Hindlimb muscle (tissue), 1 donor: ENCODE measurements at places on chromosomes 5 and 9. TPM values are rescaled to one million over a fixed set of nuclear protein-coding genes. Genes with fewer than 3 reads are reported as not detected.
A peak's percentile ranks its signal among the peaks of the same experiment; 100 is the strongest.

PCDHGB6 gene
- polyA plus RNA-seq: 4.0 TPM

TMEM215 gene
- polyA plus RNA-seq: 1.4 TPM

TRAPPC13 gene
- polyA plus RNA-seq: 19.6 TPM

SPINK6 gene
- polyA plus RNA-seq: not detected

AKNA gene
- polyA plus RNA-seq: 10.5 TPM

PCDHB16 gene
- 3.9 TPM for polyA plus RNA-seq

IARS1 gene
- 64.0 TPM for polyA plus RNA-seq

AMACR gene
- 9.5 TPM for polyA plus RNA-seq

DNA sequence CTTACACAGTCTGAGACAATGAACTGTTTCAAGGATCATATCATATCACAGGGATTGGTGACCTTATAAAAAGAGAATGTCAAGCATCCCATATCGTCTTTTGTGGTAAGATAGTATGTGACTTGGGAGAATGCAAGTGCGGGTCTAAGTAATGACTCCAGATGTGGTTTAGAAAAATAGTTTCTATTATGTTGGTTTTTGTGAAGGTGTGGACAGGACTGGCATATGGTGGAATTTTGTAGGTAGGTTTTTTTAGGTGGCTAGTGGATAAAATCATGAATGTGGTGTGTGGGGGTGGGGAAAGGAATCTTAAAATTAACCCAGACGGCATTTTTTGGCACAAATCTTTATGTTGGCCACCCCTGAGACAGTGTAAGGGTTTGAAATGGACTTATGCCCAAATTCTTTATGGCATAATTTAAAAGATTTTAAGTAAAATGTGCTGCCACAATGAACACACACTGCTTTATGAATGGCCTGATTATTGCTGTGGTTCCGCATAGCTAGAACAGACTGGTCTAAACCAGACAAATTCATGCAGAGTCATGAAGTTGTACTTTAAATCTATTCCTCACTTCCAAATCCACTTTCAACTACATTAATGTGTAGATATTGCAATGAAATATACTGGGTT is 204.8 kb upstream of the HAPLN1 start:
- no peak for DNase-seq

- no peak for DNase-seq
Measured at GRCh38 chr5:122170620-122171019, 41.3 kb downstream of the ZNF474 start.

GRCh38 chr9:98380065-98380681 is 124.7 kb upstream of the TBC1D2 start:
- peak; percentile 11 for DNase-seq

GRCh38 chr5:15487228-15487627 is 12.8 kb upstream of the FBXL7 start:
- no peak for DNase-seq

GRCh38 chr5:35313291-35313690 is 83.0 kb upstream of the PRLR start:
- DNase-seq: no peak

DNA sequence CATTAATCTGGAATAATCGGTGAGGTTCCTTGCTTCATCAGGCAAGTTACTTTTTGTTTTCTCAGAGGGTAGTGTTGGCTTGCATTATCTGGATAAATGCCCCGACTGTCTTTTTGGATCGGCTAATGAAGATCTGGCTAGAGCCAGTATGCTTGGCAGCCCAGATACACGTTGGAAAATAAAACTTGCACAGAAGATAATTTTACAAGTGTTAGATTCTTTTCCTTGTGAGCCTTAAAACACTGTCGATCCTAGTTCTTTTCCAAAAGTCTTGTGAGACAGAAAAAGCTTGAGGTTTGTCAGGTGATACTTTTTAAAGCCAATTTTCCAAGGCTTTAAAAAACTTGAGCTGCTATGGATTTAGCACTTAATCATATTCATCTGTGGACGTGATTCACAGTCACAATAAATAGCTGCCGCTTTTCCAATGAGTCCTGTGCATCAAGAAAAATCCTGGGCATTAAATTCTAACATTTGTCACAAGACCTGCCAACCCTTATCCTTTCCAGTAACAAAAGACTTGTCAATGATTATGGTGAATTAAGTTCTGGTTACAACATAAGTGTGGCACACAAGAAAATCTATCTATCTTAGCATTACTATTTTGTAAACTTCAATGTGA is 68.5 kb downstream of the PRLR start:
- peak; percentile 56 for DNase-seq

- no peak for DNase-seq
Measured at GRCh38 chr9:126486276-126486675, 127.5 kb upstream of the LMX1B start.

DNA sequence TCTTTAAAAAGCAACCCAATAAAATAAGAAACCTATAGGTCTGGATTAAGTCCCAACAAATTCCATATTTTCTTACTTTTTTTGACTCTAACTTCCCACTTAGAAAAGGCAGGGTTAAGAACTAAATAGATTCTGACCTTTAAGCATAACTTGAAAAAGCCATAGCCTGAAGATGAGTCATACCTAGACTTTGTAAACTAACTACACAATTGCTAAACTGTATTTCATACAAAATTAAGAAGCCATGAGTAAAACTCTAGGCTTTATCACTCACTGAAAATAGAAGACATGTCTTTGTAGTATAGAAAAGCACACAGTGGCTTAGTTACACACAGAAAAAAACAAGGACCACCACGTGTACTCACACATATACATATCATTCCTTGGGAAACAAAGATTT is 51.5 kb downstream of the MLLT3 start:
- no peak for DNase-seq

DNA sequence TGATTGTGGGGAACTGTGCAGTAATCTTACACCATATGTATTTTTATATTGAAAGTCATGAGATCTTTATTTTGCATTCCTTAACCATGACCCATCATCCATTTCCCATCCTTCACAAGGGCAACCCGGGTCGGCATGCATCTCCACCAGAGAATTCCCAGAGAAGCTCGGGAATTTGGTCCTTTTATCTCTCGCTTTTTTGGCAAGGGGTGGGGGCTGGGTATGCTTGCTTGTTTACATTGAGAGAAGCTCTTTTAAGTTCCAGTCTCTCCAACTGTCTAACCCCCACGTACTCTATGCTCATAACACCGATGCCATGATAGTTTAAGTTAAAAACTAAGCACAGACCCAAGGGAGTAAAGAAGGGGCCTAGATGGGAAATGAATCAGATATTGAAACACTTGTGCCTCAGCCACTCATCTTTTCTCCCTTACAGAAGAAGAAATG is 109.9 kb upstream of the NFIB start:
- no peak for DNase-seq

DNA sequence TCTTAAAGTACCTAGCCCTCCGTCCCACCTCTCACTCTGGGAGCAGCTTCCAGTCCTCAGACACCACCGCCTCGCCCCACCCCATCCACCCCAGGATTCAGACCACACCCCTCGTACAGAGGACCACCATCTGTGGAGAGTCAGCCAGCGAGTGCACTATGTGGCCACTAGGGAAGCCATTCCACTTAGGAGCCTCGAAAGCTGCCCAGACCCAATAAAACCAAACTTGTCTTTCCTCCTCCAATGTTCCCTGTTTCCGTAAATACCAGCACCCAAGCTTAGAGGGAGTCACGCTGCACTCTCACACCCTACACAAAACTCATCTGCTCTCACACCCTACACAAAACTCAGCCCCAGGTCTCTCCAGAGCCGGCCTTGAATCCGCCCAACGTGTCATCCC is 1.9 kb downstream of the GCNT4 start:
- DNase-seq: no peak

DNA sequence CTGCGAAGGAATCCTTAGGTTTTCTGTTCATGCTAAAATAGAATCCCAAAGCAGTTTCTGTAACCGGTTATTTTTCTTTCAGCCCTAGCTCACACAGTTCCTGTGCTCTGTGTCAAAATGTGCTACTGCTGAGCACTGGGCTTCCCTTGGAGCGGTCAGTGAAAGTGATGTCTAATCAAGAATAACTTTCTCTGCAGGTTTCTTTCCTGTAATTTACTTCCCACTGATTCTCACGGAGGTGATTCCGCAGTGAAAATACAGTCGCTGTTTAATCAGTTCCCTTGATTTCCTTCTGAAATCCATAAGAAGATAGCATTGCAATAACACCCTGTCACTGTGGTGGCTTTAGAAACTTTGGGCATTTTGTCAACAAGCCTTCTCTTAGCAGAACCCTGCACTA is 112.0 kb upstream of the ISL1 start:
- DNase-seq: no peak

- no peak for DNase-seq
Measured at GRCh38 chr9:131707050-131707449, 32.8 kb downstream of the RAPGEF1 start.

GRCh38 chr9:6006749-6007057 is 8.7 kb downstream of the RANBP6 start:
- DNase-seq: no peak

DNA sequence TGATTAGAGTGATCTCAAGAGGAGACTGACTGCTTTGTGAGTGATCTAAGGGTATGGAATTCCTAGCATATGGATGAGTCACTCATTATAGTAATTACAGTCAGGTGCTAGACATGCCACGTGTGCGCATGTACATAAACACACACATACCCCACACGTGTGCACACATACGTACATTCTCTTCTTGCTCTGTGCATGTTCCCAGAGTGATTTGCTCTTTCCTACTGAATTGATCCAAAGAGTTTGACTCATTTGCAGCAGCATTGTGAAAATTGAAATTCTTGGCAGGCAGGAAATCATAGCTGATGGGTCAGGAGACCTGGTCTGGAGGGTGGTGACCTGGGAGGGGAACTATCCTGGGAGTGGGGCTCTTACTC is 63.8 kb downstream of the ANGPTL2 start:
- no peak for DNase-seq

DNA sequence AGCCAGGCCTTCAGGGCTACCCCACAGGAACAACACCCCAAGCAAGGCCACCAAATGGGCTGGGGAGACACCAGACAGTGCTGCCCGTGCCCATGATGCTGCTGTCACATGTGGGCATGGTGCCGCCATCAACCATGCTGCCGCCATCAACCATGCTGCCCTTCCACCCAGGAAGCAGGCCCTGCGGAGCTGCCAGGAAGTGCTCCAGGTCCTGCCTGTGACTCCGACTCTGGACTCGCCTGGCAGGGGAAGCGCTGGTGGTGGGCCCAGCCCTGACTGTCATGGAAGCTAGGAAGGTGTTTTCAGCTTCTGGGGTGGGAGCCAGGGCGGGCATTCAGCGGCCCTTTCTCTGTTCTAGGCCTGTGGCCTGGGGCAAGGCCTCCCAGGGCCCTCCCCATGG is 8.8 kb downstream of the AK8 start:
- DNase-seq: no peak

DNA sequence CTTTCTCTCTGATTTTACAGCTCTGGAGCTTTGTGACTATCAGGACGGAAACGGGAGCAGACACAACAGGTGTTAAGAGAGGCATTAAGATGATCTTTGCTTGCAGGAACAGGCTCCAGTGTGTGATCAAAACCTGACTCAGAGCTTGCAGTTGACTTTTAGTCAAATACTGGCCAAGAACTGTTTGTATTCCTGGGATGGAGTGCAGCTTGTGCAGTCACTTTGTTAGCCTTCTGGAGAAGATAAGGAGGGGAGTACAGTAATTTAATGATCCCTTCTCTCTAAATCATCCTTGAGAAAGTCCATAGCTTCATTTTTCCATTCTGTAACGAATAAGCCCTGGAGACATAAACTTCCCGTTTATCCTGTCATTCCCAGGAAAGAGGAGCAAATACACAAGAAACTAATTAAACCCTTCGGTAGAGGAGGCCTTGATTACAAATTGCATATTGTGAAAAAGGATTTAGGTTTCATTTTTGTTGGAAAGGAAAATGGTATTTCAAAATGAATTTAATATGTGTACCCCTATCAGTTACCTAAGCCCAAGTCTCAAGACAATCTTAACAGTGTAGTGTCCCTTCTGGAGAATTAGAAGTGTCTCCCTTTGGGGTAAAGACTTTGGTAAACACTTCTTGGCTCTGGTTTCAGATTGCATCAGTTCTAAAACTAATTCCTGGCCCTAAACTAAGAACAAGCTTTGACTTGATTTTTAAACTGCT is 3.1 kb upstream of the STOM start:
- DNase-seq: peak; percentile 58

DNA sequence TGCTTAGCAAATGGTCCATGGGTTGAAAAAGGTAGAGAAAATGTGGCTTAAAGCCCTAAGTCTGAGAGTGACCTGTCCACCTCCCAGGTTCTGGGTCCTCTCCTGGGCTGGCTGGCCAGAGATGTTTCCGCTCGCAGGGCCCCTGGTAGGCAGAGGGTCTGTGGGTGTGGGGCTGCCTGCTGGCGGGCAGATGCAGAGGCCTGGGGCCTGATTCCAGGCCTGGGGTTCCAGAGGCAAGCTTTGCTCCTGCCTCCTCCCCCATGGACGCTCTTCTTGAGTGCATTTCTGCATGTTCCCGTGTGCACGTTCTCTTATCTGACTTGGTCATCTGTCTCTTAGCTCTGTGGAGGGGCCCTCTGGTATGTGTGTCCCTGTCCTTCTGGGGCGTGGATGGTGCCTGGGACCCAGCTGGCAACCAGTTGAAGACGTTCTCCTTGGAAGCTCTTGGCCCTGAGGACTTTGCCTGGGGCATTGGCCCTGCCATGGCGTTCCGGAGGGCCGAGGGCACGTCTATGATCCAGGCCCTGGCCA is 3.8 kb downstream of the MIGA2 start:
- no peak for DNase-seq

GRCh38 chr9:123033352-123033751 is at the start of gene GPR21:
GPR21 (plus strand) TSS chr9:123033667; CDS start chr9:123034567, 900 bp downstream.
- no peak for DNase-seq

- DNase-seq: no peak
Measured at GRCh38 chr9:115730845-115731244, 422.7 kb upstream of the PAPPA start.

DNA sequence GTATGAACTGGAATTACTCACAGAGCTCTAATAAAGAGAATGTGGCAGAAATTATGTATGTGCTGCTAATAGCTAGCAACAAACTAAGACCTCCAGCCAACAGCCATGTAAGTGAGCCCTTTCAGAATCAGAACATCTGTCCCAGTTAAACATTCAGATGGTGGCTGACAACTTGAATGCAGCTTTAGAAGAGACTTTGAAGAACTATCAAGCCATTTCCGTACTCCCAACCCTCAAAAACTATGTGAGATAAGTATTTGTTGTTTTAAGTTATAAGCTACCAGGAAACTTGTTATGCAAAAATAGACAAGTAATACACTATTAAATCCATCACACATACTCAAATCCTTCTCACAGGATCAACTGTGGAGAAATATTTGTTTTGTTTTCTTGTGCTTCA is 205.2 kb upstream of the EDIL3 start:
- no peak for DNase-seq
